ENCODE measurements at places on chromosomes 1 and 21.

DNA sequence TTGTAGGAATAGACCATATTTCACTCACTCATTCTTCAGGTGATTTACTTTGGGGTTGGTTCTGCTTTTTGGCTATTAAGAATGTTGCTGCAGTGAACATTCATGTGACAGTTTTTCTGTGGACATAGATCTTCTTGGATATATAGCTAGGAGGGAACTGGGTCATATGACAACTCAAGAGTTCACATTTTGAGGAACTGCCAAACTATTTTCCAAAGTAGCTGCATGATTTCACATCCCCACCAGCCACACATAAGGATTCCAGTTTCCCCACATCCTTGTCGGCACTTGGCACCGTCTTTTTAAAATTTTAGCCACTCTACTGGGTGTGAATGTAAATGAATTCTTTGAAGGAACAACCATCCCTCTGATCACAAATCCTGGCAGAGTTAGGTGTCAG lies 126.0 kb downstream of the PRDM2 start:
- no peak for DNase-seq

- DNase-seq = no peak
These were observed 7.0 kb downstream of the HSPG2 start for GRCh38 chr1:21930080-21930571.

DNA sequence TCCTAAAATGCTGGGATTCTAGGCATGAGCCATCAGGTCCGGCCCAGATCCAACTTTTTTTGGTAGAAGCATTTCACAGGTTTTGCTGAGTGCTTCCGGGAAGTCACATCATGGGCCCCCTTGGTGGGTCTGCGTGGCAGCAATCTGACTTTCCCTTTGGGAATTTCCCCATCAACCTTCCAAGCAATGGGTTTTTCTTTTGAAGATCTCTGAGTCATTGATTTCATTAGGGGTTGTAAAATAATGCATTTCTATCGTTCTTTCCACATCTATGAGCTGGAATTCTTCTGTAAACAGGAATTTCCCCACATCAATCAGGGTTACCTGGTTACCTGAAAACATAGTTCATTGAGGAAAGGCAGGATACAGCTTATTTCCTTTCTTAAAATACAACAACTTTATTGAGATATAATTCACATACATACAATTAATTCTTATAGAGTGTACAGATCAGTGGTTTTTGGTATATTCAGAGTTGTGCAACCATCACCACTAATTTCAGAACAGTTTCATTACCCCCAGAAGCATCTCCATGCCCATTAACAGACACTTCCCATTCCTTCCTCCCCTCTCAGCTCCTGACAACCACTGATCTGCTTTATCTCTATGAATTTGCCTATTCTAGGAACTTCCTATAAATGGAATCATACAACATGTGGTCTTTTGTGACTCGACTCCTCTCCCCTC lies 9.9 kb upstream of the ZBTB17 start:
- DNase-seq = no peak

DNA sequence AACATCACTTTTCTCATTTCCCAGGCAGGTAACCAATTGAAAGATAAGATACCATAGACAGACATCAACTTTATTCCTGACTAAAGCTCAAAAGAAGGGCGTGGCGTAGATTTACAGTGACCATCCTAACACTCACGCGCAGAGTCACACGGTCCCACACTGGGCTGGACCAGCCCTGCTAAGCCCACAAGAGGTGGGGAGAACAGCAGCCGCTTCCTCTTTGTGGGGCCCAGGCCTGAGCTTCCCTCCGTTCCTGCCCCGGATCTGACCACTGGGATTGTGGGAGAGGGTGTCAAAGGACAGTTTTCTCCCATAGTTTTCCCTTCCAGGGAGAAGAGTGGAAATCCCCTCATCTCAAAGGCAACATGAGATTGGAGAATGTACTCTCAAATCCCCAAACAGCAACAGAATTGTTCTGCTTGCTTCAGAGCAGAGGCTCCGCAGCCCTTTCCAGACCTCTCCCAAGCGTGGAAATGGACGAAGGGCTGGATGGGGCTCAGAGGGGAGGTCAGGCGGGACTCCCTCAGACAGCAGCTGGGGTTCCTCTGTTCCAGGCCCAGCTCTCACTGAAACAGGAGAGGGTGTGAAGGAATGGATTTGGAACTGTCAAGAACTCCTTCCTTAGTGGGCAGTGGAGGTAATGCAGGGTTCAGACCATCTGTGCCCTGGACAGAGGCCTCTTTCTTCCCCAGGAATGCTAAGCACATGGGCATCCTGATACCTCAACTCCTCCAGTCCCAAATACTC lies 33.7 kb downstream of the L1TD1 start:
- no peak for DNase-seq

- DNase-seq = no peak
These were observed 48.4 kb upstream of the DNAJC6 start for GRCh38 chr1:65260851-65261473.

- DNase-seq = no peak
These were observed 373.5 kb downstream of the RRAGC start for GRCh38 chr1:38486085-38486484.

- DNase-seq = no peak
These were observed at the start of gene C1orf87 for GRCh38 chr1:60073605-60074278. Gene C1orf87 (minus strand): TSS chr1:60073770. CDS start chr1:60072643, 1,127 bp downstream.

DNA sequence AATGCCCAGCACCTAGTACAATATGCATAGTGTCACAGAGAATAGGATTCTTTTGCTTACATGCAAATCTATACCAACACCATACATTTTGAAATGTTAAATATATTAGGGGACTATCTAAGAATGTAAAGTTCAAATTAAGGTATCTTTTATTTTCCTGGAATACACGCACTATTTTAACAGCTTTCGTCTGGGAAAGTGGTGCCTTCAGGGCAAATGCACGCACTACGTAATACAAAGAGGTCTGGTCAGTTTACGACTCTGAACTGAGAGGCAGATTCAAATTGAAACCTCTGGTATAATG lies 931 bp downstream of the FUBP1 start:
- DNase-seq = no peak

DNA sequence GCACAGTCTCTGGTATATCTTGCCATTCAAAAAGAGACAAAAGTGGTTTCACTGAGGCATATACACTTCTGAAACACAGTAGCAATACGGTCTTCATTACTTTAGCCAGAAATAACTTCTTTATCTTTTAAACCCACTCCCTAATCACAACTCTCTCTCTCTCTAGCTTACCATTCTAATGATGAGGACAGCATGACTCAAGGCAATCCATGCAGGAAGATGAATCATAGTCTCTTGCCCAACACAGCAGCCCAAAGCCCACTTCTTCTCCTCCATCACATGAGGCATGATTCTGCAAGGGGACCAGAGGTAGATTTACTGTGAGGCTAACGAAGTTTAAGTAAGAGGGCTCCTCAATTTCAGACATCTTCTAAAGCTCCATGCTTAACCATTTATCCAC lies 285.0 kb upstream of the NR5A2 start:
- DNase-seq = no peak

GRCh38 chr1:37858931-37859506 lies 373 bp downstream of the MTF1 start:
- DNase-seq = no peak

DNA sequence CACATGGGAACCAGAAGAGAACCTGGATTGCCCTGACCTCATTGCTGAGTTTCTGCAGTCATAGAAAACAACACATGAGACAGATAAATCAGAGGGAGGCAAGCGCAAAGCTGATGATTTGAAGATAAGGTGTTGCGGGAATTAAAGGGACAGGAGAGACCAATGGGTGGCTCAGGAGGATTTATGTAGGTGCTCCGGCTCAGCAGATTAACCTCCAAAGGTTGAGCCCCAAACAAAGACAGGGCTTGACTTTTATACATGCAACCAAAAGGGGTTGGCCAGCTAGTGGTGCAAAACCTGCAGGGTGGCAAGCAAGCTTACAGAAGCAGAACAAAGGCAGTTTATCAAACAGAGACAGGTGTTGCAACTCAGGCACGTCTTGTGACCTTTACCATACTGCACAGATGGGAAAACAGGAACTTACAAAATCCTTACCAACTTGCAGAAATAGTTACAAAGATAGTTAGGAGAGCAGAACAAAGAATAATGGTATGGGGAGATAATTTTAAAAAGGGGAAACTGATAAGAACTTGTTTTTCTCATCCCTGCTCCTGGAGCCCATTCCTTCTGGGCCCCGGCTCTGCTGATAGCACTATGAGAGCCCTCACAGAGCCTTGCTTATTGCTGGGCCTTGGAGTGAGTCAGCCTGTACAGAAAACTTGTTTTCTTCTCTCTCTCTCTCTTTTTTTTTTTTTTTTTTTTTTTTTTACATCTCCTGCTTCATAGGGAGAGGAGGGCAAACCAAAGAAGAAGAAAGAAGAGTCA lies 93.6 kb downstream of the SNRPE start:
- no peak for DNase-seq

DNA sequence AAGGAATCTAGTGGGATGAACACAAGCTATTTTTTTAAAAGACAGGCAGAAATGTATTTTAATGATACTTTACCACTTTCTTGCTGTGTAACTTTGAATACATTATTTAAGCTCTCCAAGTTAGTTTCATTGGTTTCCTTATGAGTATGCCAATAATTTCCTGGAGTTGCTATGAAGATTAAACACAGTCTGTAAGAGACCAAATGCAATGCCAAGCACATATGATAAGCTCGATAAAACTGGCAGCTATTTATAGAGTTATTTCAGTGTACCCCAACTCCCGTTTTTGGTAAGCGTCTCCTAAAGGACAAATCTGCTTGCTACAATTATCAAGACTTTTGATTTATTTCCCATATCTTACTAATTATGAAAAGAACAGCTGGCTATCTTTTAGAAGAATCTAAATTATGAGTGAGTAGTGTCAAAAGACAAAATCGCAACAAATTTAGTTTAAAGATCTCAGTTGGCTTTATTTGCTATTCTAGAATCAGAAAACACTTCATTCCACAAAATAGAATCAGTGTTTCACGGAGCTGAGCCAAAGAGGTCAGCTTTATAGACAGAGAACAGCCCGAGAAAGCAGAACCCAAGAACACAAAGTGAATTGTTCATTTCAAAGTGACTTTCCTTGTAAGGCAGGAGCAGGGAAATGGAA lies 7.2 kb upstream of the MAP10 start:
- no peak for DNase-seq

- no peak for DNase-seq
These were observed 164.9 kb upstream of the RAB4A start for GRCh38 chr1:229105822-229106525.

- DNase-seq = no peak
These were observed 300.6 kb upstream of the PLXNA2 start for GRCh38 chr1:208544794-208545193.

Data from GM18507 (cell line).